ENCODE measurements at places on chromosomes 16 and 17.

DNA sequence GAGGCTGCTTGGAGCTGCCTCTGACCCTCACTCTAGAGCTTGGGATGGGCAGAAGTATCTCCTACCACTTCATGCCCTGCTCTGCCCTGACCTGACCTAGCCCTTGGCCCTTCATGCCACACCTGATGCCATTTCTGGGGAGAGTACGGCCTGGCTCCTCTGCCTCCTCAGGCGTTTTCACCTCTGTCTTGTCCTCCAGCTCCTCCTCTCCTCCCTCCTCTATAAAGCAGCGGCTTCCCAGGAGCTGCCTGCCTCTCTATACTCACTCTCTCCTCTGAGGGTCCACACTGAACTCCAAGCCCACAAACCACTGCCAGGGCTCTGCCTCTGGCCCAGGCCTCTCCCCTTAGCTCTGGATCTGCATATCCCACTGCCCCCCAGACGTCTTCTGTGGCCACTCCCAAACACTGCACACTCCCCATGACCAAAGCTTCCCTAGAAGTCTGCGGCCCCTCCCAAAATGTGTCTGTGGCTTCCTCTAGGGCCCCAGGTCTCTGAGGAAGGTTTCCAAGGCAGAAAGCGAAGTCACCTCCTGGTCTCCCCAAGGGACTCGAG lies 52.6 kb downstream of the PITPNM3 start:
- DNase-seq, result no peak

DNA sequence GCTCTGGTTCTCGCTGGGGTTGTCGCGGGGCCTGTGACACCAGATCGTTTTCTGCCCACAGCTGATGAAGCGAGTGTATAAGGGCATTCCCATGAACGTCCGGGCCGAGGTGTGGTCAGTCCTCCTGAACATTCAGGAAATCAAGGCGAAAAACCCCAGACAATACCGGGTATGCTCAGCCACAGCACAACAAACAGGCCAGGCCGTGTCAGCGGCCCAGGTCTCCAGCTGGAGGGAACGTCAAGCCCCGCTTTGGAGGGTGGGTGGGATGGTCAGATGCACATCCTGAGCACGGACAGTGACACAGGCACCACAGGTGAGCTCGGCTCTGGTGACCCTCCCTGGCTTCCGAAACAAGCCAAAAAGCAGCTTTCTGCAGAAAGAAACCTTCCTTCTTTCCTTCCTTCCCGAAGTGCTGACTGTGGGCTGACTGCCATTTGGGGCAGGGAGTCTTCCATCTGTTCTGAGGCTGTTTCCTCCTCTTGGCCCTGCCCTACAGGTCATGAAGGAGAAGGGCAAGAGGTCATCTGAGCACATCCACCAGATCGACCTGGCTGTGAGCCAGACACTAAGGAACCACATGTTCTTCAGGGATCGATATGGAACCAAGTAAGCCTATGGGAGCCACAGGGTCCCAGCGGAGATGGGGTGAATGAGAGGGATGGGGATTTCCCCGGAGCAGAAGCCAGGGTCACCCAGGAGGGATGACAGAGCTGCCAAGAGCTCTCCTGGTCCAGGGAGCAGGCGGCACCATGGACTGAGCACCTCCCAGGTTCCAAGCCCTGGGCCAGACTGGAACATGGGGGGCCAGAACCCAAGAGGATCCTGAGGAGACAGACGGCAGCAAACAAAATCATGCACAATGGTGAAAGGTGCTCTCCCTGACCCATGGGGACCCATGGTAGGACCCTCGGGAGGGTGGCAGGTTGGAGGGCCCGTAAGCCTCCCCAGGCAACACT lies 79.4 kb downstream of the GOSR1 start:
- DNase-seq, result no peak

- no peak for DNase-seq
Observed at GRCh38 chr16:88684569-88685155, 1.6 kb downstream of the SNAI3 start.

DNA sequence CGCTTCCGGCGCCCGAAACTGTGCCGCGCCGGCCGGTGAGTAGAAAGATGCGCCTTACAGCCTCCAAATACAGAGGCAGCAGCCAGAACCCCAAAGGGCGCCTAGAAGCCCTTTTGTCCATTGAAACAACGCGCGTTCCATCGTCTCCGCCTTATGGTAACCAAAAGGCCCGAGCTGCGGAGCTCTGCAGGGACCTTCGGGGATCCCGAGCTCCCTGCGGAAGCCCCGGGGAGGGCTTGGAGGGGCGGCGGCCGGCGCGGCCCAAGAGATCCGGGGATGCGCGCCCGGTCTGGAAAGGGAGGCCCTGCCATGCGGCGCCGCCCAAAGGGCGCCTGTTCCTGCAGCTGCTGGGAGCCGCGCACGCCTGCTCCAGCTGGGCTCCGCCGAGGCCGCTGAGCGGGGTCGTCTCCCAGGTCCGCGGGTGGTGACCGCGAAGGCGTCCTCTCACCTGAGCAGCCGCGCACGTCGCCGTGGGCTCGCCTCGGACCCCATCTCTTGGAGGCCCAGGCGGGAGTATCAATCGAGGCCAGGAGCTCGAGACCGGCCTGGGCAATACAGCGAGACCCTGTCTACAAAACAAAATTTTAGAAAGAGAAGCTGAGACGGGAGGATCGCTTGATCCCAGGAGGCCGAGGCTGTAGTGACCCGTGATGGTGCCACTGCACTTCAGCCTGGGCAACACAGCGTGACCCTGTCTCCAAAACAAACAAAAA lies 742 bp upstream of the FBXO31 start:
- peak; percentile 36 for DNase-seq

- no peak for DNase-seq
Observed at GRCh38 chr16:68995011-68995504, 110.4 kb upstream of the HAS3 start.

GRCh38 chr17:1783271-1783670 lies 21.4 kb downstream of the SERPINF1 start:
- no peak for DNase-seq

GRCh38 chr16:11876306-11876705 lies 25.0 kb upstream of the RSL1D1 start:
- DNase-seq, result no peak

Measured in stimulated activated CD8-positive, alpha-beta memory T cell treated with anti-CD3 and anti-CD28 coated beads, Interleukin-2, amount 100 ng/mL, for 48 hours (primary cell).